ENCODE measurements at places on chromosomes 6 and 20. TPM values are rescaled to one million over a fixed set of nuclear protein-coding genes. Genes with fewer than 3 reads are reported as not detected.

Gene FOXQ1
- total RNA-seq, result 0.24 TPM

Gene SLPI
- 0.33 TPM for total RNA-seq

Gene RPN2
- 264 TPM for total RNA-seq

Gene PRICKLE4
- total RNA-seq, result not detected

Gene OTOR
- not detected for total RNA-seq

Gene DOK5
- total RNA-seq, result not detected

Gene CASS4
- not detected for total RNA-seq

Gene CFB
- 4.0 TPM for total RNA-seq

Gene SLC22A2
- 1.2 TPM for total RNA-seq

Gene VIP
- 0.93 TPM for total RNA-seq

Gene PPP1R3G
- 0.22 TPM for total RNA-seq

Gene ENPP1
- total RNA-seq, result 5.6 TPM

Gene COL9A3
- 1.9 TPM for total RNA-seq

Gene EFCAB8
- total RNA-seq, result not detected

Gene BPI
- not detected for total RNA-seq

Gene TREM2
- not detected for total RNA-seq

Gene GSTA4
- 15.7 TPM for total RNA-seq

Gene HTR1E
- total RNA-seq, result not detected

Gene UBE2C
- 210 TPM for total RNA-seq

Gene ZBTB12
- 1.3 TPM for total RNA-seq

Gene MUC22
- total RNA-seq, result not detected

Gene DLL1
- 4.7 TPM for total RNA-seq

Gene MOG
- not detected for total RNA-seq

Gene WFDC5
- total RNA-seq, result not detected

Gene TBXT
- not detected for total RNA-seq

Gene MYBL2
- 80.8 TPM for total RNA-seq

Gene XKR7
- not detected for total RNA-seq

Gene LRRC73
- total RNA-seq, result 1.2 TPM

Gene LY6G5B
- total RNA-seq, result 1.2 TPM

Gene QKI
- total RNA-seq, result 81.2 TPM

Gene ANKRD66
- not detected for total RNA-seq

Gene SALL4
- total RNA-seq, result 0.02 TPM

Gene DEFB124
- total RNA-seq, result not detected

Gene LPA
- not detected for total RNA-seq

Gene HLA-DPB1
- total RNA-seq, result not detected

Gene FERMT1
- 7.0 TPM for total RNA-seq

Gene HUS1B
- 1.2 TPM for total RNA-seq

Gene SPTLC3
- 3.8 TPM for total RNA-seq

Gene PHF3
- 41.9 TPM for total RNA-seq

Gene HCK
- total RNA-seq, result not detected

Gene ARHGAP40
- total RNA-seq, result not detected

Gene CALHM5
- 3.8 TPM for total RNA-seq

Gene GJE1
- total RNA-seq, result not detected

Gene JAG1
- 9.4 TPM for total RNA-seq

Gene ENPP5
- not detected for total RNA-seq

Gene KCNK17
- total RNA-seq, result not detected

Gene BCAS4
- 21.4 TPM for total RNA-seq

Gene RGS17
- total RNA-seq, result 6.5 TPM

Gene TBX18
- not detected for total RNA-seq

Gene BACH2
- 0.65 TPM for total RNA-seq

Gene CCM2L
- not detected for total RNA-seq

Gene TNXB
- total RNA-seq, result 45.7 TPM

Gene TEAD3
- 12.3 TPM for total RNA-seq

Gene AARS2
- 20.8 TPM for total RNA-seq

Gene AKAP7
- total RNA-seq, result 7.0 TPM

Gene ZSCAN12
- 7.3 TPM for total RNA-seq

Gene MLIP
- total RNA-seq, result 0.81 TPM

Gene COL12A1
- 9.0 TPM for total RNA-seq

Gene AFG1L
- total RNA-seq, result 4.5 TPM
